ENCODE measurements at places on chromosomes 11 and 22.
A peak's percentile ranks its signal among the peaks of the same experiment; 100 is the strongest.

DNA sequence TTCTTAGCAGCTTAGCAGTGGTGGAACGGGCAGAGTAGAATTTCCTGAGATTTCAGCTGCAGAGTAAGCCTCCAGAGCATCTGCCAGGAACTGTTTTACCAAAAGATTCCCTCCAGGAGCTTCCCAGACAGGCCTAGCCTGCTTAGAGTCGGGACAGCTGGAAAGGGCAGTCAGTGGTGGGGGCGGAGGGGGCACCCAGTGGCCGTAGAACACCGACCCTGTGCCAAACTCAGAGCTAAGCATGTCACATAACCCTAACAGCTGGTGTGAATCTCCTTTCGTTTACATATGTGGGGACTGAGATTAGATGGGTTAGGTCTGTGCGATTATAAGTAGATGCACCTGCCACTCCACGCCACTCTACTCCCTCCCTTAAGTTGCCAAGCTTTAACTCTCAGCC lies 80.0 kb upstream of the CRTAM start:
- no peak for DNase-seq

DNA sequence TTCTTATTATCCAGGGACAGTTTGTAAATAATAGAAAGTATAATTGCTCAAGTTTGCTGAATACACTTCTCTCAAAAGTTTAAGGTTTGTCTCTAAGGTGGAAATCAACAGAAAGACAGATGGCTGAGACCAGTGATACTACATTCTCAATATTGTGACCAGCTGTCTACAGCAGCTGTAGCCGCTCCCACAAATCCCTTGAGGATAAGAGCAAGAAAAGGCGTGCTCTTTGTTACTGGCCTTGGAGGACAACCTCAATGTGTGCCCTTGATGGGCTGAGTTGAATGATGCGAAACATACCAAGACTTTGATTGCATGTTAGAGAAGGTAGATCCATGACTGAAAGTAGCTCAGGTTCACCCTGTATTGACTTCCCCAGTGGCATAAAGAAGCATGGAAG lies 6.1 kb downstream of the OR6M1 start:
- no peak for DNase-seq

GRCh38 chr11:114253771-114254170 lies 42.4 kb upstream of the NNMT start:
- no peak for DNase-seq

DNA sequence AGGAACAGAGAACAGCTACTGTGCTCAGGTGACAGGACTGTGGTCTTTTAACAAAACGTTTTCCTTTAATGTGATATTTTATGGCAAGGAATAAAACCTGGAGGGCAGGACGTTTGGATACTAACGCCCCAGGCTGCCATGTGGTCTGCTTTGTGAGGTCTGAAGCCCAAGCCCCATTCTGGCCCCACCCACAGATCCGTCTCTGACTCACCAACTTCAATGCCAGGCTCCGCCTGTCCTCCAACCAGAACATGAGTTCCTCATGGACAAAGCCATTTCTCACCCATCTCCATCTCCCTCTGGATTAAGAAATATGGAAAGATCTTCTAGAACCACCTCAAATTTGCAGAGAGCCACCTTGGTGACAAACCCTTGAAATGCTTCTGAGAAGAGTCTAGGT lies 148.8 kb downstream of the CRYBB2 start:
- peak; percentile 71 for DNase-seq

GRCh38 chr22:42654436-42655073 lies 5.4 kb upstream of the CYB5R3 start:
- DNase-seq = no peak

DNA sequence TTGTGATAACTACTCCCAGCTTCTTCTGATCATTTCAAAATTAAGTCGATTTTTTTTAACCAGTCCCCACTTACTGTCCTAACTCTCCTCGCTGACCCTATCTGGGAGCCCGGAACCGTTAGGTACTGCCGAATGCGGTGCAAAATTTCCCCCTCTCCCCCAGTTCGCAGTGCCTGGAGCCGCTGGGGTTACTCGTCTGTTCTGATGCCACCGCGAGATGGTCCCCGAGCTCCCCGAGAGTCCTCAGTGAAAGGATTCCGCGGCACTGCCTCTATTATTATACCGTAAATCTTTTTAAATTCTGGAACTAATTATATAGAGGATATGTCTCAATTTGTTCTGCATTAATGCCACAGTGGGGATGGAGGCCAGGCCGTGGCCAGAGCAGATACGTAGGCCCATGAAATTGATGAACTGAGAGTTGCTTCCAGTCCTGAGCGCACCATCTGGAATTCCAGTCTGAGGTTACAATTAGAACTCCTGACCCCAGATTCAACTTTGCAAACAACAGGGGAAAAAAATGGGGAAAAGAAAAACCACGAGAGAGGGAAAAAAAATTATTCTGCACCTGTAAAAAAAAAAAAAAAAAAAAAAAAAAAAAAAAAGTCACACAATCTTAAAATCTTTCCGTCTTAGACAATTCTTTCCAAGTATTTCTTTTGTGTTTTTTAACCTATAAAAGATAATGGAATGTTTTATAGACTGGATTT lies 4.3 kb upstream of the WT1 start:
- DNase-seq = no peak

GRCh38 chr11:7905961-7906429 lies 25.1 kb downstream of the OR10A6 start:
- no peak for DNase-seq

DNA sequence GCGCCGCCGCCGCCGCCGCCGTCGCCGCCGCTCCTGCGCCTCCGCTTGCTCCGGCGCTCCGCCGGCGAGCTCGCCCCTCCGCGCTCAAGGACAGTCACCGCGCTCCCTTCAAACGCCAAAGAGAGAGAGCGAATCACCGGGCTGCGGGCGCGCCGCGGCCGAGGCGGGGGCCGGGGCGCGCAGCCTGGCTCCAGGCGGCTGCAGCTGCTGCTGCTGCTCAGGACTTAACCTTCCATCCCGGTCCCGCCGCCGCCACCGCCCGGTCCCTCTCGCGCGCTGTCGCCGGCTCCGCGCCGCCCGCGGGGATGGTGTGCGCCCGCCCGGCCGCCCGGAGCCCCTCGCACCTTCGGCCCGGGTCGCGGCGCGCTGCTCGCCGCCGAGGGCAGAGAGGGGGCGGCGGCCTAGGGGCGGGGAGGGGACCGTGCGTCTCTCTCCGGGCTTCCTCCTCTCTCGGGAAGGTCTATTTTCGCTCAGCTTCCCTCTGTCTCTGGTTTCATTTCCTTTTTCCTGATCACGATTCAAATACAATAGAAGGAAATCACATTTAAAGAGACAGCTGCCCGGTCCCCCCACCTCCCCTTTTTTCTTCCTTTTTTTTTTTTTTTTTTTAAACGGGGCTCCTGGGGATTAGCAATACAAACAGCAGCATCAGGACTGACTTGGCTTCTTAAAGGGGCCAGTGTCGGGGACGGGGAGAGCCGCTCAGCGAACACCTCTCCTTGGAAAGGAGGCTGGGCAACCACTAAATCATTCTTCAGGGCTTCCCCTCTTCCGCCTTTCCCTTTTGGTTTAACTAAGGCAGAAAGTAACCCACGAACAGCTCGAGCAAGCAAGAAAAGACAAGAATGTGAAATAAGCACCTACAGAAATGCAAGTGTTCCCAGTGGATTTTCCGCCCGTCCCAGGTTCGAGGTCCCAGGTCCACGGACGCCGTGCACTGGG lies 22.1 kb downstream of the LMO2 start:
- DNase-seq = no peak

- no peak for DNase-seq
These were observed 4.2 kb downstream of the RAB1B start for GRCh38 chr11:66272596-66272995.

DNA sequence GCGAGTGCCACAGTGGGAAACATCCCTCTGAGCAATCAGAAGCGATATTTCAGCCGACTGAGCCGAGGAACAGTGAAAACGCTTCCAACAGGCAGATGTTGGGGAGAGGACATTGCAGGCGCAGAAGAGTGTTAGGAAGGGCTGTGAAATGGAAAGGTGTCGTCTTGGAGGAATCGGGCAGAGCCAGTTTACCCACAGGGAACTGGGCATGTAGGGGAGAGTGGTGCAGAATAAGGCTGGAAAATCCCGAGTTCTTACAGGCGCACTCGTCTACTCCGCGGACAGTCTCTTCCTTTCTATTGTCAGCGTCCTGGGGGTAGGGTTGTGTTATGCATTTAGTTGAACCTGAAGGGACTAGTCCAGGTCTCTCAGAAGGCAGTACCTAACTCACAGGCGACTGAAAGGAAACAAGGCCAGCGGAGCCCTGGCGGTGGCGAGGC lies 1.1 kb upstream of the APLP2 start:
- no peak for DNase-seq

DNA sequence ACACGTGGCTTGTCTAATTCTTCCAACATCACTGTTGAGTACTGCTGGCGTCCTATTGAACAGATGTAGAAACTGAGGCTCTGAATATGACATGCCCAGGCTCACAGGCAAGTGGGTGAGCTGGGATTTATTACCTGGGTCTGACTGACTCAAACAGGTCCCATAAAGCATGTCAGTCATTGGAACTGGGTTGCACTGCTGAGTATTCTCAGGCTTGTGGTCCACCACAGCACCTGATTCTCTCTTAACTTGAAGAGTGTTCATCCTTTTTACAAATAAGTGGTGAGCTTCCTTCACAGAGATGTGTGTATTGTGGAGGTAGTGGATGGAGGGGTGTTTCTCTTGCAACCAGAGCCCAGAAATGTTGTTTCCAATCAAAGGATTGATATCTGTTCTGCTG lies 44.5 kb downstream of the SC5D start:
- DNase-seq = no peak

DNA sequence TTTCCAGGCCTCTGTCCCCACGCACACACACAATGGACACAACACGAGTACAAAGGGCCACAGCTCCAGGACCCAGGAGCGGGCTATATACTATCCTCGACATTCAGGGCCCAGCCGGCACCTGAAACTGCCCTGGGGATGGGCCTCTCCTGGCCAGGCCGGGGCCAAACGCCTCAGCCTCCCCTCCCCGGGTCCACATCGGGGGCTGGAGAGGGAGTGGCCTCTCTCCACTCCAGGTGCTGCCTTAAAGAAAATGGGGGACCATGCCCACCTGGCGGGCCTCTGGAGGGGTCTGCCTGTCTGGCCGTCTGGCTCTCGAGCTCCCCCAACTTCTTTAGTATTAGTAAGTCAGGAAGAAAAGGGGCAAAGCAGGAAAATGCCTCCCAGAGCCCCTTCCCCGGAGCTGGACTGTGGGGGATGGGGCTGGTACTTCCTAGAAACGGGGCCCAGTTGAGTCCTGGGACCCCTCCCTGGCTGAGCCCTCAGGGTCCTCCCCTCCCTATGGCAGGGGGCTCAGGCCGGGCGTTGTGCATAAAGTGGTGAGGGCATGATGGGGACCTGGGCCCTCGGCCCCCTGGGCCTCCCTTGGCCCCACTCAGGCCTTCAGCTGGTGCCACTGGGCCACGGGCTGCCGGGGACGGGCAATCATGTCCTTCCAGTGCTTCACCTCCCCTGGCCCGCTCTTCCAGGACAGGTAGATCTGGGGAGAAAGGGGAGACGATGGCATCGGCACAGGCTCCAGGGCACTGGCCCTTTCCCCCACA lies 9.7 kb downstream of the LRRC10B start:
- no peak for DNase-seq

DNA sequence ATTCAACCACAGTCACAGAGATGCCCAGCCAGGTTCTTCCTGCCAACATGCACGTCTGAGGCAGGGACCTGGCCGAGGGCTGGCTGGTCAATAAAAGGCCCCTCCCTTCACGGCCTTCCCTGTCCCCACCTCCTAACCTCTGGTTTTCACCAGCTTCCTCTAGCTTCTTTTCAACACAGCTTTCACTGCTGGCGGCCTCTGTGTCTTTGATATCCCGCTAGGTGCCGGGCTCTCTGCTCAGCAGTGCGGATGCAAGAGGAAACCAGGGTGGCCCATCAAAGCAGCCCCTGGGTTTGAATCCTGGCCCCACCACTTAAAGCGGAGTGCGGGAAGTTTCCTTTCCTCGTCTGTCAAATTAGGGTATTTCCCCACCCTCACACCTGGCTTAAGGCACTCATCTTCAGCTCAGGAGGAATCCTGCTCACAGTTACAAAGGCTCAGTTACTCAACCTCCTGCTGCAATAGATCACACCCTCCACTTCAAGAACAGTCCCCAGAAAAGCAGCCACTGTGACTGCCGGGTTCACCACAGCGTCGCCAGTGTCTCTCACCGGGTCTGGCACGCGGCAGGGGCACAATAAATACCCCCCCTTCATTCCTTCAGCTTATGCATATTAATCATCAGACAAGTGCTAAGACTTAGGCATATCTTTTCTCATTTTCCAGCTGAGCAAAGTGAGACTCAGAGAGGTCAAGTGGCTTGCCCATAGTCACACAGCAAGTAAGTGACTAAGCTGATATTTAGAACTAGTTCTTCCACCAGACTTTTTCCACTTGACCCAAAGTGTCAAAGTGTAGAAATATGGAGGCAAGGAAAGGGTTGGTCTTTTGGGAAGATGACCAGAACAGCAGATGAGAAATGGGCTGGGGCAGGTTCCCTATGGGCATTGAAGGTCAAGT lies 45.7 kb downstream of the TXN2 start:
- DNase-seq = no peak

DNA sequence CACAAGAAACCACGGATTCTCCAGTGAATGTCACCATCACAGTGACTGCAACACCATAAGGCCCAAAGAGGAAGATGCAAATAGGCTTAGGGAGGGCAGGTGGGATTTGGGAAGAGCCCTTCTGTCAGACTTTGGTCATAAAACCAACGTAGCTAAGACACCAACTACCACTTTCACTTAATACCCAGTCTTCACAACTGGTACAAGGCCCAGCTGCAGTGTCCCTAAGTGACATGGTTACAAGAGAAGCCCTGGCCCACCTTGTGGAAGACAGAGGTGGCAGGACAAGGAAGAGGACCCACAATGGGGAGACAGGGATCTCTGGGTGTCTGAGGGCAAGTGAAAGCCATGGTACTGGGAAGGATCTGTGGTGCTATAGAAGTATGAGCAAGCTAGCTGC lies 10.0 kb downstream of the VSIG10L2 start:
- no peak for DNase-seq

DNA sequence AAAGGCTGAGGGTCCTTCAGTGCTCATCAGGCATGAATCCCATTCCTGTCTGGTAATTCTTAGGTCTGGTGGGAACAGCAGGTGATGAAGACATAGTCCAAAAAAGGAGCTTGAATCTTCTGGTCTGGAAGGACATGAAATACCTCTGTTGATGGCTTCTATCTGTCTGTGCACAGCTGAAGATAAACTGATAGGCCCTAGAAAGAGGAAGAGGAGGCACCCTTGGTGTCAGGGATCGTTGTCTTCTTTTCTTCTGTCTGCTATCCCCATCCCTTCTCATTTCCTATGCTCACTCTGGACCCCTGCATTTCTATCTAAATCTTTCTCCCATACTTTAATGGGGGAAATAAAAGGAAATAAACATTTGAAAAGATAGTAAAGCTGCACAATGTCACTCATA lies 9.4 kb downstream of the AGBL2 start:
- DNase-seq = no peak

- DNase-seq = no peak
These were observed 1.2 kb downstream of the RTL6 start for GRCh38 chr22:44496844-44497217.

All from amniotic epithelial cell (primary cell).